ENCODE measurements at places on chromosomes 3 and 15.

GRCh38 chr3:52073490-52073889, 17.1 kb upstream of the DUSP7 start:
- DNase-seq: no peak

GRCh38 chr3:69410301-69410700, 24.4 kb upstream of the FRMD4B start:
- DNase-seq: peak; percentile 27

DNA sequence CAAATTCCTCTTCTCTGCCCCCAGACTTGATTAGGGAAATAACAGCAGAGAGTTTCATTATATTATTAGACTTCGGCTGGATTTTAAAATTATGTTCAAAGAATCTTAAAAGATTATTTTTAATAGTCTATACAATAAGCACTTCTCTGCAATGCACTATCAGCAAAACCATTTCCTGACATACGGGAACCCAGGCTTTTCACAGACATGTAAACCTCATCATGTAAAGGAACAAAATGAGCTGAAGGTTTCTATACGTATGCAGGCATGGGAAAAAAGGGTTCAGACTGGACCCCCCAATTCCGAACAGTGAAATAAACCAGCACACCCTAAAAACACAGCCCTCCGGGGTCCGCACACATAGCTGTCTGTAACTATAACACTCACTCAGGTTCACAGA, 77.5 kb upstream of the LMOD3 start:
- no peak for DNase-seq

GRCh38 chr15:41940441-41940857, 31.9 kb downstream of the EHD4 start:
- DNase-seq: peak; percentile 13

GRCh38 chr15:53506370-53506769, 253.1 kb downstream of the WDR72 start:
- no peak for DNase-seq

GRCh38 chr3:188417271-188417696, 263.3 kb downstream of the LPP start:
- DNase-seq: no peak

GRCh38 chr15:91135201-91136130, 35.4 kb downstream of the SV2B start:
- DNase-seq: no peak

GRCh38 chr3:174639406-174639805, 219.7 kb upstream of the NAALADL2 start:
- DNase-seq: no peak

DNA sequence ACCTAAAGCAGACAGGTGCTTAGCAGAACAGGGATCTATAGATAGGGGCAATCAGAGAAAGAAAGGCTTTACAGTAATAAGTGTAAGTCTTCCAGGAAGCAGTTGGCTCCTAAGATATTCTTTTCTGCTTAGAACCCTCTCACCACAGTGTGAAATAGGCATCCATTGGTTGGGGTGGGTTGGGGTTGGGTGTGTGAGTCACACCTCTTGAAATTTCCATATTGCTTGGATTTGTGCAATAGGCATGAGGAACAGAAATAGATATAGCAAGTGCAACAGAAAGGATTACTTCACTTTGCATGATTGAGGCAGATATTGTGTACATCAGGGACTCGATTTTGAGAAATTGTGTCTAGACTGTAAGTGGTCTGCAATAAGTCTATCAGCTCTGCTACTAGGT, 200.1 kb upstream of the GAP43 start:
- DNase-seq: no peak

GRCh38 chr3:180640987-180641386, 38.3 kb downstream of the CCDC39 start:
- no peak for DNase-seq

Measured in activated T-helper 1 cell treated with Interleukin-2 at 50 U/mL for 16 hours (primary cell).